ENCODE measurements at places on chromosomes 4 and X. TPM values are rescaled to one million over a fixed set of nuclear protein-coding genes. Genes with fewer than 3 reads are reported as not detected.

The MBNL3 gene
- 4.1 TPM for total RNA-seq

The LNX1 gene
- 11.1 TPM for total RNA-seq

The TLL1 gene
- total RNA-seq = 1.5 TPM

The HMX1 gene
- 0.16 TPM for total RNA-seq

The FSTL5 gene
- 4.2 TPM for total RNA-seq

The UGT2A1 gene
- not detected for total RNA-seq

The MAGEB10 gene
- not detected for total RNA-seq

The GC gene
- not detected for total RNA-seq

The GJB1 gene
- not detected for total RNA-seq

The TSPAN6 gene
- 23.7 TPM for total RNA-seq

The TRPC5OS gene
- total RNA-seq = not detected

The MFAP3L gene
- 6.5 TPM for total RNA-seq

The SMARCA1 gene
- total RNA-seq = 53.9 TPM

The TMEM255A gene
- 0.16 TPM for total RNA-seq

The CXCL6 gene
- 14.4 TPM for total RNA-seq

The FATE1 gene
- not detected for total RNA-seq

The P2RY4 gene
- total RNA-seq = not detected
